Activated CD8-positive, alpha-beta T cell treated with anti-CD3 and anti-CD28 coated beads, Interleukin-2, amount 10 ng/mL, durations not matched to agents 7 days and 5 days (primary cell): ENCODE measurements at places on chromosomes 5 and 9.

- no peak for DNase-seq
These were observed 6.7 kb downstream of the DAB2IP start for GRCh38 chr9:121658166-121658565.

DNA sequence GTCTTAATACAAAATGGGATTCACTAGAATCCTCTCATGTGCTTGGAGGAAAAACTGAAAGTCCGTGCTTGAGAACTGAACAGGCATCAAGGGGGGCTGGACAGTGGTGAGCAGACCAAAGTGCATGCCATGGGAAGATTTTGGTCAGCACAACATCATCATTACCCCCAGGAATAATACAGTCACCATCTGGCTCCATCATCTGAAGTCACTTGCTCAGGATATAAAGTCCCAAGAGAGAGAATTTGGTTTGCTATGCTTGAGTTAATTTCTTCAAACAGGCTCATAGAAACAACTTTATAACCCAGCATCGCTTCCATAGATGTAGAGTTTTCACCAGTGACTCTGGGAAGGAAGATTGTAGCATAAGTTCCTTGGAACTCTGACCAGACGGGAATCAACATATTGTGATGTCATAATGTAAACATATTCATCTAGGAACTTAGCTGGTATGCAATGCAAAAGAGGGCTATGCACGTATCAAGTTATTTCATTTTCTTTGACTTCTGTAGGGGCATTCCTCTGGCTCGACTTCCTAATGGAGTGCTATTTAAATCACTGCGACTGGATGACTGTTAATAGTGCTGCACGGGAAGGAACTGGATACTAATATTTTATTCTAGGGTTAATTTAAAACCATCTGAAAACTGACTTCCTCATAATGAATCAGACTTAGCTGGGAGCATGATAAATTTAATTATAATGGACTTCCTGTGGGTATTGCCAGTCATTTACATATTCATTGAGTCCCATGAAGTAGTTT, 145.2 kb downstream of the MTRR start:
- no peak for DNase-seq

- no peak for DNase-seq
These were observed 13.7 kb upstream of the KIF4B start for GRCh38 chr5:154999865-155000264.

GRCh38 chr5:145806923-145807322, 28.2 kb downstream of the PRELID2 start:
- no peak for DNase-seq

- no peak for DNase-seq
These were observed 78.6 kb upstream of the SLC28A3 start for GRCh38 chr9:84419031-84419602.

- DNase-seq: no peak
These were observed 26.0 kb upstream of the TMEM171 start for GRCh38 chr5:73094415-73094814.

DNA sequence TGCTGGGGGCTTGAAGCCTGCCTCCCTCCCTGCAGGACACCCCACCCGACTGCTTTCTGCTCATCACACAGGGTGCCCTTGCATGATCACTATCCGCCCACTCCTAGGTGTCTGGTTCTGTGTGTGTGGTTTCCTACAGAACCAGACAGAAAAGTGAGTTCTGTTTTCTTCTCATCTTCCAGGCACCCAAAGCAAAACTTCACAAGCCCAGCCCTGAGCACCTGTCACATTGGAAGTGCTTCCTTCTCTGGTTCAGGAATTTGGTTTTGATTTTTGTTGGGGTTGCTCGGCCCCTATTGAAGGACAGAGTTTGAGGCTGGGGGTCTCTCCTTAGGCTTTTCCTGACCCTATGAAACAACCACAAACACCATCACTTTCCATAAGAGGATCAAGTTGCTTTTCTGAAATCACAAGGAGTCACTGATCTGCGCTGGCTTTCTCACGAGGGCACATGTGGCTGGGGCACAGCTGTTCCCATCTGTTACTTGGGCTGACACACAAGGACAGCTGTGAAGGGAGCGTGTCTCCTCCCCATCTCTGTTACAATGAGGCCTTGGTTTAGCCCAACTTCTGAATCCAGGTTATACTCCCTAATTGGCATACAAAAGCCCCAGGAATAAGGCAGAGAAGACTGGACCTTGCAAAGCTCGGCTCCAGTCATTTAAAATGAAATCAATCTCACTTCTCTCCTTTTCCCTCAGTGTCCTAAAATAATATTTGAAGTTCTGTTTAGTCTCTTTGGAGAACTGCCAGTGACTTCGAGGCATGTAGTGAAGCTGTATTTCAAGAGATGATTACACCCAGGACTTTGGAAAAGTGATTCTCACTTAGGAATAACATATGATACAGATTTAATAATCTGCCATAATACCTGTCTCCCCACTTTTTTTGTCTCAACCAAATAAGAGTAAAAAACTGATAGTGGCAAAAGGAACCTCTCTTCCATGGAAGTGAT, 213.1 kb upstream of the GAS1 start:
- DNase-seq: no peak

DNA sequence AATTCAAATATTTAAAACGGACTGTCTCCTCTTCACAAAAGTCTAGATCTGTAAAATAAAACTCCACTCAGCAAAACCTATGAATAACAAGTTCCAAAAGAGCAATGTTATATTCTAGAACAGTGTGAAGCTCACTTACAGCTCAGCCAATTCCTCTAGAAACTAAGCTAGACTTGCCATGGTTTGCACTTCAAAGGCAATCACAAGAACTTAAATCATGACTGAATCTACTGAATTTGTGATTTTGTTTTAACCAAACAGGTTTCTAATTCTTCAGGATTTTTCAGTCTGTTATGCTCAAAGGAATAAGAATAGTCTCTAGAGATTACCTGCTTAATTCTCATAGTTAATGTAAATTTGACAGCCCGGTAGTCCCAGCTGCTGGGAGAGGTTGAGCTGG, 1.4 kb upstream of the PKD2L2 start:
- no peak for DNase-seq

- no peak for DNase-seq
These were observed 23.5 kb downstream of the HMCN2 start for GRCh38 chr9:130288926-130289690.

- no peak for DNase-seq
These were observed 235.3 kb downstream of the KCTD16 start for GRCh38 chr5:144405991-144406390.

- peak; percentile 15 for DNase-seq
These were observed 185.3 kb downstream of the AUH start for GRCh38 chr9:91176426-91176825.

GRCh38 chr5:180333661-180334060, 19.5 kb downstream of the GFPT2 start:
- DNase-seq: no peak

- no peak for DNase-seq
These were observed 23.4 kb downstream of the WWC1 start for GRCh38 chr5:168314735-168315411.

GRCh38 chr5:151156507-151157420, 815 bp downstream of the ANXA6 start:
- DNase-seq: peak; percentile 65

DNA sequence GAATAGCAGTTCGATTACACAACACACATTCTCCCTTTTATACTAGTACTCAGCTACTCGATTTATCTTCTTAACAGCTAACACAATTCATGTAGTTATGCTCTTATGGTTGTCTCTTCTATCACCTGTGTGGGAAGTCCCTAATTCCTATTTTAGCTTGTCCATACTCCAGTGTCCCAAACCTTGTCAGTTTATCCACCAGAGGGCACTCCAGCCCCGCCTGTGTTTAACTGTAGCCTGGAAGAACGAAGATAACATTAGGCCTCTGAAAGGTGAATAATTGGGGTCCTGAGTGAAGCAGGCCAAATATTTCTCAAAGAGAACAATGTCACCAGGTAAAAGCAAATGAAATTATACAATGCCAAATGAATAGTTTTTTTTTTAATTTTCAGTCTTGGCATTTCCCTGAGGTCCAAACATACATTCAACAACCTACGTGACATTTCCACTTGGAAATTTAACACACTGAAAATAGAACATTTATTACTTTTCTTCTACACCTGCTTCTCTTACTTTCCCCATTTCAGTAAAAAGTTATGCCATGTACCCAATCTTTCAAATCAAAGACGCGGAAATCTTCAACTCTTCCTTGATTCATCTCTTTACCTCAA, 560.7 kb downstream of the HTR1A start:
- DNase-seq: peak; percentile 37

- no peak for DNase-seq
These were observed 21.3 kb downstream of the NREP start for GRCh38 chr5:111735583-111736270.

- no peak for DNase-seq
These were observed 172.1 kb downstream of the RASEF start for GRCh38 chr9:82890865-82891264.

DNA sequence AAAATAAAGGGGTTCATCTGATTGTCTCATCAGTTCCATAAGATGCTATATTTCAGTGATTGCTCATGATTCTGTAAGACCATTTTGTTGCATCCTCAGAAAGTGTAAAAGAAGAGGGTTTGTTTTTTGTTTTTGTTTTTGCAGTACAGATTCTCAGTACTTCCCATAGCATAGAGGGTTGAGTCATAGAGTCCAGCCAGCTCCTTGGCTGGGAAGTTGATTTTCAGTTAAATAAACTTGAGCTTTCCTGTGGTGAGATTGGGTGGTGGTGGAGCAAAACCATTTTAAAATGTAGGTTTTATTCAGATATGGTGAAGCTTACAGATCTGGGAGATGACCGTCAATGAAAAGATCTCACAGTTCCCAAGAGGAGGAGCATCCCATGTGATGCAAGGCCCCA, 48.2 kb downstream of the DAPK1 start:
- no peak for DNase-seq

- DNase-seq: no peak
These were observed 9.0 kb downstream of the TTLL11 start for GRCh38 chr9:122084026-122084675.

DNA sequence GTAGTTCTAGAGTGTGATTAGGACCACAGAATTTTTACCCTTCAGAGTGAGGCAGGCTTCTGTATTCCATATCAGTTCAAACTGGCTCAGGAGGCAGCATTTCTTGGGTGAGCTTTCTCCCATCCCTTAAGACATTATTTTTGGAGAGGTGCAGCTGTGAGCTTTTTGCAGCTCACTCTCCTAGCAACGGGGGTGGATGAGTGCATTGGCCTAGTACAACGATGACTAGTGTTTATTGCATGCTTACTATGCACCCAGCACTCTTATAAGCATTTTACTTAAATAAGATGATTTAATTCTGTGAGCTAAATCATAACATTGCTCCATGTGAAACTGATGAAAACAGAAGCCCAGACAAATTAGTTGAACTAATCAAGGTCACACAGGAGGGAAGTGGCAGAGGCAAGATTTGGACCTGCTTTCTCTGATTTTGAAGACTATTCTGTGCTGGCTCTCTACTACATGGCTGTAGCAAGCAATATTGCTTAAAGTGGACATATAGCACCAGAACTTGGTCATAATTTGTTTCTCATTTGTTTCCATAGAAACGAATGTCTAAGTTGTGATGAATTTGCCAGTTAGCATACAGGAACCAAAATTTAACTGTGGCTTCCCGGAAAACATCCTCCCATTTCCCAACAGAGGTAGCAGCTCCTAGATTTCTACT, 372.1 kb upstream of the RIOK2 start:
- DNase-seq: no peak

GRCh38 chr9:38094165-38094564, 25.1 kb upstream of the SHB start:
- no peak for DNase-seq

- peak; percentile 66 for DNase-seq
These were observed 2.9 kb upstream of the FOXD1 start for GRCh38 chr5:73451224-73452130.

DNA sequence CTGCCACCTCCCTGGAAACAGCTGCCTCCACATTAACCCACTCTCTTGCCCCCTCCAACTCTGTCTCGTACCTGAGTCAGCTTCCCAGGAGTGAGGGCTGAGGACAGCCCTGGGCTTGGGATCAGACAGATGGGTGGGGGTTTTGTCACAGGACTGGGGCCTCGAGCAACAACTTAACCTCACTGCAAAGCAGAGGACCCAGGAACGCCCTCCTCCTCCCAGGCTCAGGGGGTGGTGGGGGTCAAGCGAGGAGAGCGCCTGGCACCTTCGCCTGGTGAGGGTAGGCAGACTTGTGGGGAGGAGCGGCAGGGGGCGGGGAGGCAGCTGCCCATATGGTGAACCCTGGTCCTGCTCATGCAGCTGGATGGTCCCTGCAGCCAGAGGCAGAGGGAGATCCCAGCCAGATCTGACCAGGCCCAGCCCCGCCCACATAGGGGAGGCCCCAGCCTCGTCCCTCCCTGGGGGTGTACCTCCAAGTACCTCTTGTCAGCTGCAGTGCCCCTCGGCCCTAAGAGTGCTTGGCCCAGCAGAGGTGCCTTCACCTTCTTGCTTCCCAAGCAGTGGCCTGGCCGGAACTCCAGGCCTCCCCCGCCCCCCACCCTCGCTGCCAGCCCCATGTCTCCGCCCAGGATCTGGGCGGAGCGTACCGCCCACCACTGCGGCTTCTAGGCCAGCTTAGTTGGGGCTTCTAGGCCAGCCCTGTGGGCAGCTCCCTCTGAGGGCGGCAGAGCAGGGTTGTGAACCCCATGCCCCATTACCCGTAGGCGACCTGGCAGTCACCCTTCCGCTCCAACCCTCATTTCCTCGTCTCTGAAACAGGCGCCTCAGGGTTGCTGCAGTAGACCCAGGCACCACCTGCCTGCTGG, at the start of gene SARDH:
SARDH (minus strand) TSS at position 579 of the 866 bp plus-strand sequence. CDS start 4,179 bp downstream, outside the sequence.
- peak; percentile 62 for DNase-seq

- DNase-seq: no peak
These were observed 27.2 kb downstream of the PIK3R1 start for GRCh38 chr5:68242743-68243142.

DNA sequence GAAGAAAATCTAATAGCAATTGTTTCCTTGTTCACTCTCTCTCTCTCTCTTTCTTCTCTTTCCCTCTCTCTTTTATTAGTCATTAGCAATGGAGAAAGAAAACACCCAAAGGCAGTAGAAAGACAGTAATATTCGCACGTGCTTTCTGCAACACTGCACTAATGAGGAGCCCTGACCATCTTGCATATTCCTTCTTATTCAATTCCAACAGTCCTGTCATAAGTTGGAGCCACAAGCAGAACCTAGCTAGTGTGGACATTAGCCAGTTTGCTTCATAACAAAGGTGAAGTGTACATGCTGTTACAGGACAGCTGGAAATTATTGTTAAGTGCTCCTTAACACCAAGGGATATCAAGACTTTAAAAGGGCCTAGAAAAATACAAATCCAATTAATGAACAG, 63.4 kb downstream of the TRIM32 start:
- no peak for DNase-seq

DNA sequence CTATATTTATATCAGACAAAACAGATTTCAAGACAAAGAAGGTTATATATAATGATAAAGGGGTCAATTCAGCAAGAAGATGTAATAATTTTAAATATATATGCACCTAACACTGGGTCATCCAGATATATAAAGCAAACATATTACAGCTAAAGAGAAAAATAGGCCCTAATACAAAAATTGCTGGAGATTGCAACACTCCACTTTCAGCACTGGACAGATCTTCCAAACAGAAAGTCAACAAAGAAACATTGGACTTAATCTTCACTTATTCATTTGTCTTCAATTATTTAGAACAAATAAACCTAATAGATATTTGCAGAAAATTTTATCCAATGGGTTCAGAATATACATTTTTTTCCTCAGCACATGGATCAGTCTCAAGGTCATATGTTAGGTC, 45.8 kb downstream of the MEIKIN start:
- no peak for DNase-seq

GRCh38 chr9:5894237-5894959, 3.7 kb downstream of the MLANA start:
- DNase-seq: no peak

GRCh38 chr9:133101356-133102189, 19.5 kb downstream of the RALGDS start:
- no peak for DNase-seq

GRCh38 chr9:93681269-93682154, 105.1 kb downstream of the PHF2 start:
- DNase-seq: peak; percentile 13
